ENCODE measurements at places on chromosomes 3 and 15.
A peak's percentile ranks its signal among the peaks of the same experiment; 100 is the strongest.

DNA sequence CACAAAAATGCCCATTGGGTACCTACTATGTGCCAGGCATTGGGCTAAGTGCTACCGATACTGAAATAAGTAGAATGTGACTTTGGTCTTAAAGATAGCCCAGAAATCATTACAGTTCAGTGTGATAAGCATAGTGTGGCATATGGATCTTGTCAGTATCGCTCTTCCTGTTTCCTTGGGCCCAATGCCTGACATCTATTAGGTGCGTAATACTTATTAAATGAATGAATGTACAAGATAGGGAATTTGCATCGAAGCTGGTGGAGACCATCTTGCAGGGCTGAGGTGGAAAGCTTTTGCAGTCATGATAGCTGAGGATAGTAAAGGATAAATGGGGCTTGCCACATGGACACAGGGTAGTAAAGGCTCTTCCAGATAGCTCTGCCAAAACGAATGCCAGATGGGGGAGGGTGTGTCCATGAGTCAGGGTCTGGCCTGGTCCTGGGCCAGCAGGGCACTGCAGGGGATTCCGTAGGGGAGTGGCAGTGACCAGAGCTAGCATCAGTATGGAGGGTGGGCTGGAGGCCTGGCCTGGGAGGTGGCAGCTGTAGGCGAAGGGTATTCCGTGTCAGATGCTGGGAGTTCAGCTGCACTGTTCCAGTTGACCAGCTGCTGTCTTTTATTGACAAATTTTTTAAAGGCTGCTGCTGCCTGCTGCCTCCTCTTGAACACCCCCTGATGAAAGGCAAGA is 23.5 kb downstream of the TSEN2 start:
- peak; percentile 67 for DNase-seq

- DNase-seq: no peak
These were observed 68.8 kb upstream of the CDV3 start for GRCh38 chr3:133504736-133505135.

DNA sequence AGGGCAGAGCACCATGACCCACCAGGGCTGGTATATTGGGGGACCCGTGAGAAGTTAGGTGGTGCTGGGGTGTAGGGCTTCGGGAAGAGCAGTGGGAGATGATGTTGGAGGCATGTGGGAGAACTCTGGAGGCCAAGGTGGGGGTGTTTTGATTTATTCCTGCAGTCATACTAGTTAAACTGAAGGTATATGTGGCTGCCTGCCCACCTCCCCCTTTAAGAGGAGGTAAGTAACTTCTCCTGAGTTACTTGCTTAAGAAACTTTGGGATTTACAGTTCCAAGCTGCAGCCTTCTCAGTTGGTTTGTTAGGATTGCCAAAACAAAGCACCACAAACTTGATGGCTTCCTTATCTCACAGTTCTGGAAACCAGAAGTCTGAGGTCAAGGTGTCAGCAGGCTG is 73.1 kb upstream of the AGBL1 start:
- no peak for DNase-seq

DNA sequence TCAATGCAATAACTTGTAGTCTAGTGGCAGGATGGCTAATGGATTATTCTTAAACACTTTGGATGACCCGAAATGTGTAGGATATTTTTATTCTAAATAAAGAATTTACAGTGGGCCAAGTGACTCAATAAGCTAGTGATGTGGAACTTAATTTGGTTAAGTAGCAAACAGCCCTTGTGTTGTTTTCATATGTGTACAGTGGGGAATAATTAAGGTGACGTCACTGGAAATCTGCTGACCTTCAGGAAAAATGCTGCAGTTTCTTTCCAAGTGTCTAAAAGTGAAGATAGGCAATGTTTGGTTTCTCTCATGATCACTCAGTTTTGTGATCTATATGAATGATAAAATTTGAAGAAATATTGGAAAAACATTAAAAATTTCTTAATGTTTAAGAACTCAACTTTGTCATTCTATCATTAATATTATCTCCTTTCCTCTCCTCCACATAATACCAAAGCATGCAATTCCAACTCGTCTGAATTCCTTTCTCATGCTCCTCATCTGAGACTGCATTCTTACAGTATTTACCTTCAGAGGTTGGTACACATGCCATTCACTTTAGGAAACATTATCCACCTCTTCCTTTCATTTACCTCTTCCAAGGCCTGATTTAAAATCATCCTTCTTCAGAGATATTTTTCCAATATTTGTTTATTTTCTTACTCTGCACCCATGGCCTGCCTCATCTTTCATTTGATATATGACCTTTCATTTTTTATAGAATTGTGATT is 414.6 kb upstream of the ARPP21 start:
- DNase-seq: no peak

DNA sequence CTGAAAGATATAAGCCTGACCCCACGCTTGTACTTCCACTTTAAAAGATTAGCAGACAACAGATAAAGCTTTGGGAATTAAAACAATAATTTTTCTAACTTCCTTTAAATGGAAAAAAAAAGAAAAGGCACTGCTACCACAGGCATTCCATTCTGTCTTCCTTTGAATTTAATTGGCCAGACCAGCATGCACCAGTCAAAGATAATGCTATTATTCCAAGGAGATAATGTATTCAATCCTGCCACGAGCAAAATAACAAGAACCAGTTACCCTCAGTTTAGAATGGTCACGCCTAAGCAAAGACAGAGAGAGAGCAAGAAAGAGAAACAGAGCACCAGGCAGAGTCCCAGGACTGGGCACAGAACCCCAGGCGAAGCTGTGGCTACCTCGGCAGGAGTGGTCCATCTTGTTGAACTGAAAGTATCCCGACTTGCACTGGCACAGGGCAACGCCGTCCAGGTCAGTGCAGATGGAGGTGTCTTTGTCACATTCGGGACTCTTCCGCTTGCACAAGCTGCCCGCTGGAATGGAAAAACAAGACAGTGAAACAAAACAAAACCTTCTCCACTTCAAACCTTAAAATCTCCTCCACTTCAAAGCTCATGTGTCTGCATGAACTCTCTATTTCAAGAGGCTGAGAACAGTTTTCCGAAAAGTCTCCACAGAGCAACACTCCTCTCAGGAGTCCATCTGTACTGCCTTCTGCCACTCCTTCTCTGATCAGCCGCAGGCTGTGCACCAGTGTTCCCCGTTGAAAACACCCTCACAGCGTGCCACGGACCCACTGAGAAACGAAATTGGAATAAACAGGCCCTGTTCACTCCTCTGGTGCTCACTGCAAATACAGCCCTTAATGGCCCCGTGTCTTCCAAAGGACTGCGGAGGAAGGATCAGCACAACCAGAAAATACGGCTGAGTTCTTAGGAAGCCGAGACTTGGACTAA is 58.2 kb downstream of the HEG1 start:
- no peak for DNase-seq

DNA sequence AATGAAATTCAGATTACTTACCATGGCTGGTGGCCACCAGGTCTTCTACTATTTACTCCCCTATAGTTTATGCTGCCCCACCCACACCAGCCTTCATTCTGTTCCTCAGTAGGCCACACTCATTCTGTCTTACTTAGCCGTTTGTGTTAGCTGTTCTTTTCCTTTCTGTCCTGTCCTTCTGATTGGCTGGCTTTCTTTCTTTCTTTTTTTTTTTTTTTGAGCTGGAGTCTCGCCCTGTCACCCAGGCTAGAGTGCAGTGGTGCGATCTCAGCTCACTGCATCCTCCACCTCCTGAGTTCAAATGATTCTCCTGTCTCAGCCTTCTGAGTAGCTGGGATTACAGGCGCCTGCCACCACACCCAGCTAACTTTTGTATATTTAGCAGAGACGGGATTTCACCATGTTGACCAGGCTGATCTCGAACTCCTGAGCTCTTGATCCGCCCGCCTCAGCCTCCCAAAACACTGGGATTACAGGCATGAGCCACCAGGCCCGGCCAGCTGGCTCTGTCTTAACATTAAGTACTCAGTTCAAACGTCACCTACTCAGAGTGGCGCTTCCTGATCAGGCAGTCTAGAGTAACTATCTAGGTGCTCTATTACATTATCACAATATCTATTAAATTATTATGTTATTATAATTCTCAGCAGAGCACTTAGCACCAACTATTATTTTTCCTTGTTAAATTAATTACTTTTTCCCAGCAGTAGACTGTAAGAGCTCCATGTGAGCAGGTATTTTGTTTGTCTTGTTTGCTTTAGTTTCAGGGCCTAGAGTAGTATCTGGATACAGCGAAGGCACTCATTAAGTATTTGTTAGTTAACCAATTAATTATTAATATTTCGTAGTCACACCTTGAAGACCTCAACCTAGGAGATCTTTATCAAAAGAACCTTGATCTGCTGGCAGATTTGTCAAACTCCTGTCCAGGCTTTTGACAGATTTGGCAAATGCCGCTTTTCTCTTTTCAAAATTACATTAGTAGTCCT is 6.4 kb downstream of the CMSS1 start:
- DNase-seq: no peak

- peak; percentile 74 for DNase-seq
These were observed 11.0 kb upstream of the TSC22D2 start for GRCh38 chr3:150396956-150397550.

DNA sequence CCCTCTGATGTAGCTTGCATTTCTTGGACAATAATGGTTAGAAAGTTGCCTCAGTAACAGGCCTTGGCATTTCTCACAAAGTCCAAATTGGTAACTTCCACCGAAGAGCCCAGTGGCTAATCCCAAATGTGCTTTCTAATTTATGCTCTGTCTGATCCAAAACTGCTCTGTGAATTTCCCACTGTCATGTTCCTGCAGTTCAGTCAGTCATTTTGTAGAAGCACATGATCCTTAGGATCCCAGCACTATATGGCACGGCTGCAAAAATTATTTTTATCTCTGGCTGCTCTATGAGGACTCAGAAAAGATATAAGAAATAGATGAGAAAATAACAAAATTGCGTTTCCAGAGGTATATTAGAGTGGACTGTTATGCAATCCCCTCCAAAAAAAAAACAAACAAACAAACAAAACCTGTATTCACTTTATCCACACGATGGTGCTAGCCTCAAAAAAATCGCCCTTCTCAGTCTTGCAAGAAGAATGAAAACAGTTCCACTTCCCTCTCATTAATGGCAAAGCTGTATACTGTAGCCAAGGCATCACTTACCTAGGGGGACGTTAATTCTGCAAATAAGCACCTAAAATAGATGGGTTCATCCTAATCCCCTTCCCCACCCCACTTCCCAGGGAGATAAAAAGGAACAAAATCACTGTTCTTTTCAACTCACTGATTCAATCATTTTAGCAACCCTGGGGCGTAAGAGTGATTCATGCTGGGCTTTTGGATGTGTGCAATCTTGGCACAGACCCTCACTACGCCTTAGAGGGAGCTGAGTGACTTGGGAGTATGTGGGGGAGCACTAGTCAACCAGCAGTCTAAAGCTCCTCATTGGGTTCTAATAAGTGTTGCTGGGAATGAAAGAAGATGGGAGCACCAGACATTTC is 61.3 kb downstream of the TMCO5A start:
- DNase-seq: peak; percentile 69

GRCh38 chr3:54527953-54528352 is 399.9 kb downstream of the LRTM1 start:
- no peak for DNase-seq

- DNase-seq: no peak
These were observed 17.6 kb downstream of the FAM107A start for GRCh38 chr3:58559586-58559985.

GRCh38 chr3:149376718-149377407 is 586 bp downstream of the TM4SF1 start:
- peak; percentile 52 for DNase-seq

DNA sequence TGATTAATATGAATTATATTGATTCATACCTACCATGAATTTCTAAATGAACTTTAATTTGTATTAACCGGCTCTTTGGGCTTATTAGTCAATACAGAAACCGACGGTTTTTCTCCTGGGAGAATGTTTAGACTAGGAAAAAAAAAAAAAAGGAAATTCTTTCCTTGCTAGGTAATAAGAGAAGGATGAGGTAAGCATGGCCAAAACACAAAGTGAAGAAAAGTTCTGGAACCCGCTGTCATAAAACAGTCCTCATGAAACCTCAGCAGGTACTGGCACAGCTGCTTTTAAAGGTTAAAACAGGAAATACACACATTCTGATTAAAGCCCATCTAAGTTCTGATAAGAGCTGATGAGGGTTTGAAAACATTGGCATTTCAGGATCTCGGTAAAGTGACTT is 30.8 kb upstream of the PSTPIP1 start:
- no peak for DNase-seq

DNA sequence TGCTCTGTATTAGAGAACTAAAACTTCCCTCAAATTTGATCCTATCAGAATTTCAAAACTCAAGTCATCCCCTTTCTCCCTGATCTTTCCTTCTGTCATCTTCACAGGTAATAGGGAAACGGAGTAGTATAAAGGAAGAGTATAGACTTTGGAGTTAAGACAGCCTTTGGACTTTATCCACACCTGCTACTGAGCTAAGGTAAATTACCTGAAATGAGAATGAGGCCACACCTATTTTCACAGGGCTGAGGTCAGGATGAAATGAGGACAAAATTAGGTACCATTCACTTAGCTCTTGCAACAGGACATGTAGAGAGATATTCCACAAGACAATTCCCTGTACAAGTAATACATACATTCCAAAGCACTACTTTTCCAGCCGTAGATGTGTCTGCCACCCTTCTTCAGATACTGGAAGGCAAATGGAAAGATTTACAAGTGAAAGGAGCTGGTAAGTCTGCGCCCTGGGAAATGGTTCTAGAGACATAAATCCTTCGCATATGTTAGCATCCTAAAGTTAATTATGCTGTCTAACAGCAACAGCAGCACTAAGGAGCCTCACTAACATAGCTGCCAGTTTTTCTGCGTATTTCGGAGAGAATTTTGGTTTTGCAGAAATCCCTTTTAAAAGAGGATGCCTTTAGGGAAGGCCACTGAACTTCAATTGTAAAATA is 461.8 kb downstream of the SHQ1 start:
- DNase-seq: no peak

DNA sequence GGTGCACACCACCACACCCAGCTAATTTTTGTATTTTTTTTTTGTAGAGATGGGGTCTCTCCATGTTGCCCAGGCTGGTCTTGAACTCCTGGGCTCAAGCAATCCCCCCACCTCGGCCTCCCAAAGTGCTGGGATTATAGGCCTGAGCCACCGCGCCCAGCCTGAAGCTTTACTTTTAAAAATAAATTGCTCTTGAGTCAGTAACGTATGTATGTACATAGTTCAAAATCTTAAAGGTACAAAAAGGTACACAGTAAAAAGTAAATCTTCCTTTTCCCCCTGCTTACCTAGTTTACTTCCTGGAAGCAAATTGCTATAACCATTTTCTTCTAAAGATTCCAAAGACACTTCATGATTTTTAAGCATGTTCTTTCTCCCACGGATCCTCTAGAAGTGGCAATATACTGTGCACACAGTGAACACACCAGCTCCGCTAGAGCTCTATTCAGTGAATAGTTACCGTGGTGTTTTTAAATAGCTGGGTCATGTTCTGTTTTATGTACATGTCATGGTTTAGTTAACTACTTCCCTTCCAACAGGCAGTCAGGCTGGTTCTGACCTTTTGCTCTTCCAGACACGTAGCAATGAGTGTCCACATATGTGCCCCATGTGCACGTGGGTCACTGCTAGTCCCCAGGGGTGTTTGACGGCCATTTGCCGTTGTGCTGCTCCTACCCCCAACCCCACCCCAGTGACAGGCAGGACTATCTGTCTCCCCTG is 82.1 kb downstream of the EEFSEC start:
- DNase-seq: no peak

- no peak for DNase-seq
These were observed 182.4 kb downstream of the SHQ1 start for GRCh38 chr3:72665701-72666446.
